ENCODE measurements at places on chromosomes 7 and 10.
A peak's percentile ranks its signal among the peaks of the same experiment; 100 is the strongest.

DNA sequence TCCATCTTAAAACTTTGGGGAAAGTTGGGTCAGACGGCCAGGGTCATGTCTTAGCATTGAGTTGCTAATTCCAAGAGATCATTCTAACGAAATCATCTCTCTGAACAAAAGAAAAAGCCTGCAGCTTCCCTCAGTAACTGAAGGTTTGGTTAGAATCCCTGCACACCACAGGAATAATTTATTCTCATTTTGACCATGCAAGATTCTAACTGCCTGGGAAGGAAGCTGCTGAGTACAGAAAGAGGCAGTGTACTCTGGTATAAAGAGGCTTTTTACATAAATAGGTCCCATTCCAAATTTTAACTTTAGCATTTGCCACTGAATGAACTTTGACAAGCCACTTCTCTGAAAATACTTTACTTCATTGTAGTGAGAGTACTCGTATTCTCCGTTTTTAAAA lies 76.9 kb upstream of the RSBN1L start:
- no peak for DNase-seq

DNA sequence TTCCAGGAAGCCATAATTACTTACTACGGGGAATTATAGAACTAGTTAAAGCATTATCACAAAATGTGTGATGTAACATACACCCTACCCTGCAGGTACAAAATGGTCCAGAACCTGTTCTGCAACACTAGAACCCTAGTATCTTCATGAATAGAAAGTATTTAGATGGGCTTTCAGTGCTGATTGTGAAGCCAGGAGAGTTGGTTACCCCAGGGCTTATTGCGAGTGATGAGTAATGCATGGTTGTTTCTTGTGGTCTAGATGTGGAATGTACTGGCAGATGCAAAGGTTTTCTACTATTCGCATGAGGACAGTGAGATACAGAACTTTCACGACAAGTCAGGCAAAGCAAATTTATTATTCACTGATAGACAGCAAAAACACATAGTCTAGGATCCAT lies 33.6 kb upstream of the AGR3 start:
- DNase-seq = no peak

- peak; percentile 9 for DNase-seq
Measured at GRCh38 chr10:97065128-97065527, 120.6 kb downstream of the SLIT1 start.

GRCh38 chr7:80895056-80895455 lies 23.8 kb downstream of the SEMA3C start:
- no peak for DNase-seq

DNA sequence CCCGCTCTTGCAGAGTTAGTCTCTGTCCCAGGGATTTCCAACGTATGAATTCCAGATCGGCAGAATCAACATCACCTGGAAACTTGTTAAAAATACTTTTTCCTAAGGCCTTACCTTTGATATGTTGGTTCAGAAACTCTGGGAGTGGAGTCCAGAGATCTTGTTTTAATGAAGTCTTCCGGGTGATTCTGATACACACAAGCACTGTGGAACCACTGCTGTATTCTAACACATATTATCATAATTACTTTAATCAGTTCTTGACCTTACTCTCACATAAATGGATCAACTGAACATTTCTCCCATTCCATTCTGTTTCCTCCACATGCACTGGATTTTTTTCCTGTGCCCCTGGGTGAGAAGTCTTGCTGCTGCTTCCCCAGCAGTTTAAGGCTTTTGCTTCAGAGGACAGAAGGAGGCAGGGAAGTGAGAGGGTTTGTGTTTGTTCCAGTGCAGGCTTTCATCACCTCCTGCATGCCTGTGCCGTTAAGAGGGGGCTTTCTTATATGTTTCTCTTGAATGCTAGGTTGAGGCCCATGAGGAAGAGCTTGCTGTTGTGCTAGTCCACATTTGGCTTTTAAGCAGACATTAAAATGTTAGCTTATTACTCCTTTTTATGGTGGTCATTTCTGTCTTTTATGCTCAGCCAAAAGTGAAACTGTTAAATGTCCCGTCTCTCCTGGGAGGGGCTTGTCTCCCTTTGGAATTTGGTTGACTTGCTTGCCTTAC lies 32.4 kb downstream of the CCSER2 start:
- no peak for DNase-seq

All from Caki2 (cell line).